ENCODE measurements at places on chromosomes 5 and 9.

DNA sequence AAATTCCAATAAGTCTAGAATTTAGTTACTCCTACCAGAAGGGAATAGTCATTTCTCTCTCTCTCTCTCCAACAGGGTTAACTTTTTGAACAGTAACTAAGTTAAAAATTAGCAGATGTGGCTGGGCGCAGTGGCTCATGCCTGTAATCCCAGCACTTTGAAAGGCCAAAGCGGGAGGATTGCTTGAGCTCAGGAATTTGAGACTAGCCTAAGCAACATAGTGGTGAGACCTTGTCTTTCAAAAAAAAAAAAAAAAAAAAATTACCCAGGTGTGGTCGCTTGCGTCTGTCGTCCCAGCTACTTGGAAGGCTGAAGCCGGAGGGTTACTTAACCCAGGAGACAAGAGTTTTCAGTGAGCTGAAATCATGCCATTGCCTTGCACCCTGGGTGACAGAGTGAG lies 639.7 kb downstream of the PTPRD start:
- DNase-seq, result no peak

GRCh38 chr9:1013021-1013420 lies 36.6 kb downstream of the DMRT3 start:
- DNase-seq, result no peak

GRCh38 chr5:178649580-178649979 lies 22.7 kb upstream of the CLK4 start:
- no peak for DNase-seq

DNA sequence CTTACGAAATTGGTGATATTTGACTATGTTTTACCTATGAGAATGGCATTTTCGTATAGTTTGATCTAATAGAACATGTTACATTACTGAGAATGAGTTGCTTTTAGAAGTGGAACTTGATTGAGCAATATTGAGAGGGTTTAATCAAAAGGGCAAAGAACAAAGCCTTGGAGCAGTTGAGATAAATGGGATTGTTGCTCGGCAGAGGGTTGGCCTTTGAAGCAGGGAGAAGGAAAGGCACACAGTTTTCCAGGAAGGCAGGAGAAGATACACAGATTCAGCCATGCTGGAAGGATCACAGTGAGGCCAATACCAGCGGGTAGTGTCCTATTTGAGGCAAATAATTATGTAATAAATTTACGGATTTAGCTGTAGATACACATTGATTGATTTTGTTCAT lies 19.5 kb downstream of the MAN2A1 start:
- no peak for DNase-seq

GRCh38 chr5:89349246-89349980 lies 466.4 kb upstream of the MEF2C start:
- DNase-seq, result no peak

Data from BE2C (cell line).